ENCODE measurements at places on chromosomes 12 and 14. TPM values are rescaled to one million over a fixed set of nuclear protein-coding genes. Genes with fewer than 3 reads are reported as not detected.

The IGFBP6 gene
- total RNA-seq, result 22.0 TPM

The CCDC60 gene
- not detected for total RNA-seq

The RHEBL1 gene
- 1.8 TPM for total RNA-seq

The IL26 gene
- total RNA-seq, result not detected

The KCNA5 gene
- 0.34 TPM for total RNA-seq

The VWF gene
- total RNA-seq, result 107 TPM

The AVPR1A gene
- total RNA-seq, result 2.6 TPM

The FGF23 gene
- not detected for total RNA-seq

The RIMBP2 gene
- 5.3 TPM for total RNA-seq

The GPX2 gene
- total RNA-seq, result 15.0 TPM

The RNASE7 gene
- total RNA-seq, result 34.1 TPM

The TMEM233 gene
- total RNA-seq, result not detected

The LRP1-AS gene
- total RNA-seq, result not detected

The CLEC7A gene
- 6.9 TPM for total RNA-seq

The SIX1 gene
- 1.0 TPM for total RNA-seq

The PTPRB gene
- 5.2 TPM for total RNA-seq

The CLEC9A gene
- total RNA-seq, result not detected

The NUP107 gene
- 26.9 TPM for total RNA-seq

The FAM181A gene
- not detected for total RNA-seq

The BBOF1 gene
- 2.2 TPM for total RNA-seq

The TECPR2 gene
- 37.8 TPM for total RNA-seq

The PIWIL1 gene
- not detected for total RNA-seq

The FGD4 gene
- 58.5 TPM for total RNA-seq

The FAM234B gene
- total RNA-seq, result 41.4 TPM

The VDR gene
- total RNA-seq, result 42.1 TPM

The GUCY2C gene
- total RNA-seq, result not detected

The SOAT2 gene
- total RNA-seq, result not detected

The DDN gene
- 0.13 TPM for total RNA-seq

The PIGH gene
- 30.4 TPM for total RNA-seq

The B4GALNT3 gene
- 35.8 TPM for total RNA-seq

The VCPKMT gene
- 13.0 TPM for total RNA-seq

The CLIP1 gene
- total RNA-seq, result 140 TPM

The C14orf39 gene
- not detected for total RNA-seq

The TSHR gene
- 0.99 TPM for total RNA-seq

The TRHDE gene
- total RNA-seq, result 0.56 TPM

The ACSM4 gene
- total RNA-seq, result not detected

The CIDEB gene
- 23.0 TPM for total RNA-seq

The FGF6 gene
- not detected for total RNA-seq

The GYS2 gene
- total RNA-seq, result not detected

The RTN1 gene
- 8.1 TPM for total RNA-seq

The OR6C2 gene
- total RNA-seq, result not detected

The KLHL33 gene
- 0.12 TPM for total RNA-seq

The ZBTB25 gene
- total RNA-seq, result 15.1 TPM

The CIT gene
- 11.7 TPM for total RNA-seq

The IL31 gene
- not detected for total RNA-seq
